CD4-positive, alpha-beta T cell treated with Interleukin-15 for 1 hour (primary cell): ENCODE measurements at places on chromosomes 5 and 9.

DNA sequence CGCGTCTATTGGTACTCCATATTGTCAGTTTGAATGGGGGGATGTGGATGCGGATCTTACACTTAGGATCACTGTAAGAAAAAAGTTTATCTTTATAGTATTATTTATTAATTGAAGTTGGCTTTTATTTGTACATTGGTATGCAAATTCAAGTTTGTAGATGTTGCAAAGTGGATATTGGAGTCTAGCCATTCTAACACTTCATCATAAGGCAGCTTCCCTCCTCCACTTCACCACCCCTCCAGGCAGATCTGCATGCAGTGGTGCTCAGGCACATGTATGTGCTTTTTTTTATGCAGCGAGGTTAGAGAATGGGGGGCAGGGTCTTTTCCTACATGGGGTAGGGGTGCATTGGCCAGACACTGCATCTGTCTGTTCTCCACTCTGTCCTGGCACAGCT, 84.3 kb downstream of the IQGAP2 start:
- DNase-seq: no peak

- DNase-seq: no peak
Measured at GRCh38 chr5:16492398-16493140, 27.0 kb upstream of the ZNF622 start.

- peak; percentile 7 for DNase-seq
Measured at GRCh38 chr9:129323376-129323998, 145.4 kb upstream of the IER5L start.

GRCh38 chr9:114075602-114076001, 2.5 kb downstream of the AMBP start:
- no peak for DNase-seq

DNA sequence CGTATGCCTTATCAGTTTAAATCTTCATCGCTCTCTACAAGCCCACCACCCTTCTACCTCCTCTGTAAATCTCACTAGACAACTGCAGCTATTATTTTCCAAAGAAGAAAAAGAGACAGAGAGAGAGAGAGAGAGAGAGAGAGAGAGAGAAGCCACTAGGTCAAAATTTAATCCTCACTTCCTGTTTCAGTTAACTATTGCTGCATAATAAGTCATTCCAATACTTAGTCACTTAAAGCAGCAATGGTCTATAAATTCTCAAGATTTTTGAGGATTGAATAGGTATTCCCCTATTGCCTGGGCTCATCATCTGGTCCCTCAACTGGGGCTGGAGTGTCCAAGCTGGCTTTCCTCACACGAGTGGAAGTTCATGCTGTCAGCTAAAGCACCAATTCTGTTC, 68.8 kb downstream of the ITGA1 start:
- DNase-seq: no peak

- DNase-seq: no peak
Measured at GRCh38 chr9:3403315-3403714, 122.5 kb downstream of the RFX3 start.
